Pancreas (tissue), 10 donors: ENCODE measurements at places on chromosomes 6 and 20. TPM values are rescaled to one million over a fixed set of nuclear protein-coding genes. Genes with fewer than 3 reads are reported as not detected.

DNA sequence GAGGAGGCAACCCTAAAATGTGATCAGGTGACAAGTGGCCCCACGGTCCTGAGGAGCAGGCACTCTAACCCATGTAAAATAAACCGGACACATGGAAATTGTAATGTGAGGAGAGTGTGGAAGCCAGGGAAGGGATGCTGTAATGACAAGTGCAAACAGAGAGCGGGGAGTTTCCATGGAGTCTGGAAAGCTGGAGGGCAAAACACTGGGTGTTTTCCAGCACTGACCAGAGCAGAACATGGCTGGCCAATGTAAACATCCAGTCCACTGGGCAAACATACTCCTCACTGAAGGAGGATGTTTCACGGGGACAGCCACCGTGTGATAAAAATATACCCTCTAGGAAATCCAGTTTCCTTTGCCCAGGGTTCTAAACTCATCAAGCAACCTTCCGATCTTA is 219.0 kb upstream of the JARID2 start:
- no peak for DNase-seq
- H3K4me3 ChIP-seq, result no peak overlapping the region
- H3K36me3 ChIP-seq, result no peaks in the 10 kb centered on the region
- H3K27ac ChIP-seq, result no peak overlapping the region

DNA sequence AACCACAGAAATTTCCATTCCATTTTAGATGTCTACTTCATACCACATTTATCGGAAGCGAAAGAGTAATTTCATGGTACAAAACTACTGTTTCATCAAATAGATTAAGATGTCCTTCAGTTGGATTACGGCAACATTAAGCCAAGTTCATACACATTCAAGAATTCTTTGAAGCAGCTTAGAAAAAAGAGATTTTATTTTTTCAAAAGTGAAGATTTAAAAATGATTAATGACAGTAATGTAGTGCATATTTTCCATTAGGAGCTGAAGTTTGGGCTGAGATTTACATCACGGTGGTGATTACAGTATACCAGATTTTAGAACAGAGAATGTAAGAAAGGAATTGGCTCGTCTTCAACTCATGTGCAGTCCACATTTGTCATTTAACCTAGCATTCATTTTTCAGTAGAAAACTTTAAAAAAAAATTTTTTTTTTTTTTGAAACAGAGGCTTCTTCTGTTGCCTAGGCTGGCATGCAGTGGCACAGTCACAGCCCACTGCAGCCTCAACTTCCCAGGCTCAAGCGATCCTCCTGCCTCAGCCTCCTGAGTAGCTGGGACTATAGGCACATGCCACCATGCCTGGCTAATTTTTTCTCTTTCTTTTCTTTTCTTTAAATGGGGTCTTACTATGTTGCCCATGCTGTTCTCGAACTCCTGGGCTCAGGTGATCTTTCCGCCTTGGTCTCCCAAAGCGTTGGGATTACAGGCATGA is 1.9 kb downstream of the SYNJ2 start:
- no peak overlapping the region for H3K27ac ChIP-seq
- no peak for DNase-seq
- H3K4me1 ChIP-seq, result peaks cover 19% of the 10 kb centered on the region
- H3K36me3 ChIP-seq, result no peaks in the 10 kb centered on the region
- H3K4me3 ChIP-seq, result peak overlapping the region; percentile 95

DNA sequence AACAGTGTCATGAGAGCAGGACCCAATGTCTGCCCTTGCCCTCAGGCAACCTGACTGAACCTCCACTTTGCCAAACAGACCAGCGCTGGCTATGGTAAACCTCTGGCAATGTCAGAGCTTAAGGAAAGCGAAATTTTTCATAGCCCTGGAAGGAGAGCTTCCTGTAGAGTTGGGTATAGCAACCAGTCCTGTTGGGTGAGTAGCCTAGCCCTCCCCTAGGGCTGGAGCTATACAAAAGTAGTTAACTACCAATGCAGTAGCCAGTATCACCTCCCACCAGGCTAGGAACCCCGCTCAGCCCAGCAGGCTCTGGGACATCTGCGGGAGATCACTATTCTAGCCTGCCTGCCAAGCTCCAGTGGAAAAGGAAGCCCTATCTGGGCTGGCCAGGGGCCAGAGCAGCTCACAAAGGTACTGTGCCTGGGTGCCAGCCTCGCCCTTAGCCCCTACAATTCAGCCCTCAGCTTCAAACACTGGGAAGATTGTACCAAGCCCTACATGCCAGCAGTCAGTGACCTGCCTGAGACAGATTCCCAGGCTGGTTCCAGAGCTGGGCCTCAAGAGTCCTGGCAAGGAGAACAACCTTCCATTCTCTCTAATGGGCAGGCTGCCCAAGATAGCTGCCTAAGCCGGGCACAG is 7.9 kb downstream of the WFDC3 start:
- no peak overlapping the region for H3K4me3 ChIP-seq
- DNase-seq, result peak; percentile 79
- H3K4me1 ChIP-seq, result peaks cover 8% of the 10 kb centered on the region
- H3K27ac ChIP-seq, result no peak overlapping the region
- H3K36me3 ChIP-seq, result no peaks in the 10 kb centered on the region
- no peaks in the 10 kb centered on the region for H3K27me3 ChIP-seq

GRCh38 chr20:53678990-53679596 is 85.5 kb upstream of the ZNF217 start:
- peaks cover 26% of the 10 kb centered on the region for H3K4me1 ChIP-seq
- no peaks in the 10 kb centered on the region for H3K27me3 ChIP-seq
- H3K36me3 ChIP-seq, result no peaks in the 10 kb centered on the region
- DNase-seq, result no peak
- no peak overlapping the region for H3K27ac ChIP-seq

DNA sequence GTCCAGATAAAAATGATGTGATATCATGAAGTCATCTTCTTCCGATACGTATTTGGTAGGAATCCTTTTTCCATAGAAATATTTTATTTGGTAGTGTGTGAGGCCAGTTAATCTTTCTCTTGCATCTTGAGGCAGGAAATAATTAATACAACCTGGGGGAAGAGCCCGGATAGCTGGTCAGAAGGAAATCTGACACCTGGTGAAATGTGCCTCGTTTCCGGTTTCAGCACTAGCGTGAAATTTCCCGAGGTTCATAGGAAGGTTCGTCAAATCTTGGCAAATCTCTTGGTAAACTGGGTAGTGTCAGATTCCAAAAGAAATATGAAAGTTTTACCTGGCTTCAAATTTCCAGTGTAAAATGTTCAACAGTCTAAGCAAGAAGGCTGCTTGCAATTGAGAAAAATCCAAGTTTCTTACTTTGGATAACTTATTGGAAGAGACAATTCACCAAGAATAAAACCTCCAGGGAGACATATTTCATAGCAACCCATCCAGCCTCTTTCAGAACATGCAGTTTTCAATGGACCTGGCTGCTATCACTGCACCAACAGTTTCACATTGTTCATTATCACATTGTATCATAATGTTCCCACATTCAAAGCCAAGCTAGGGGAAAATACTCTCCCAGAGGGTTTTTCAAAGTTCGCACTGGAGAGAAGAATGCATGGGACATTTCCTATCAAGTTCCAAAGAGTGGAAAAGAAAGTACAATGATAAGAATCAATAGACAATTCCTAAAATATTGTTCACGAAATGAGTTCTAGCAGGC is 454.5 kb upstream of the CITED2 start:
- H3K36me3 ChIP-seq, result no peaks in the 10 kb centered on the region
- no peak overlapping the region for H3K4me3 ChIP-seq
- no peak overlapping the region for H3K27ac ChIP-seq
- no peaks in the 10 kb centered on the region for H3K27me3 ChIP-seq
- DNase-seq, result no peak

DNA sequence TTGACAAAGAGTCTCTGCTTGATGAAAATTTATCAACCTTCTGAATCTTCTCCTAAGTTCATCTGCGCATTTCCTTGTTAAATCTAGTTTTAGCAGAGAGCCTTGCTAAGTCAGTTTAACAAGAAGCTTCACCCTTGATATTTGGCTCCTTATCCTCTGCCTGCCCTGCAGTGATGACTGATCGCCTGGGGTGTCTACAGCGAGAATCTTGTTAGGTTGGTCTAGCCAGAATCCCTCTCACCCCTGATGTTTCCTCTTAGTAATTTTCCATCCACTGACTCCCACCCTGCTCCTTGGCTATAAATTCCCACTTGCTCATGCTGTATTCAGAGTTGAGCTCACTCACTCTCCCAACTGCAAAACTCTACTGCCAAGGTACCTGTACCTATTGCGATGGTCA is 114.1 kb downstream of the TENT5A start:
- no peaks in the 10 kb centered on the region for H3K4me1 ChIP-seq
- H3K4me3 ChIP-seq, result no peak overlapping the region
- H3K36me3 ChIP-seq, result no peaks in the 10 kb centered on the region
- no peaks in the 10 kb centered on the region for H3K27me3 ChIP-seq

- no peak overlapping the region for H3K27ac ChIP-seq
- DNase-seq, result no peak
- no peaks in the 10 kb centered on the region for H3K36me3 ChIP-seq
Observed at GRCh38 chr6:111256646-111257045, 169.3 kb downstream of the SLC16A10 start.

DNA sequence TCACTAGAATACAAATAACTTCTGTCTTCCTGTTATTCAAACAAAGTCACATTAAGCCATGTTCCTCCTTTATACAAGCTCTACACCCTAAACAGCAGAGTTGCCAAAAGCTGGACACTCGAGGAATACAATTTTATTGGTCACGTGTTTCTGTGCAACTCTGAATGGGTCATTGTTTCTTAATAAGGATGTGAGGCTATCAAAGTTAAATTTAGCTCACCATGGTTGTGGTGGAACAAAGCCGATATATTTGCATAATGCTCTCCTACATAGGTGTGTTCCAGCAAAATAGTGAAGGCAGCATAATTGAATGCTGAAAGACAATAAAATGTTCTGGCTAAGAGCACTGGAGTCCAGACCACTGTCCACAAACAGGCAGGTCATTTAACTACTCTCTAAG is 36.9 kb upstream of the CD2AP start:
- H3K4me1 ChIP-seq, result no peaks in the 10 kb centered on the region
- H3K27me3 ChIP-seq, result no peaks in the 10 kb centered on the region
- no peak overlapping the region for H3K27ac ChIP-seq
- H3K36me3 ChIP-seq, result no peaks in the 10 kb centered on the region
- DNase-seq, result no peak

DNA sequence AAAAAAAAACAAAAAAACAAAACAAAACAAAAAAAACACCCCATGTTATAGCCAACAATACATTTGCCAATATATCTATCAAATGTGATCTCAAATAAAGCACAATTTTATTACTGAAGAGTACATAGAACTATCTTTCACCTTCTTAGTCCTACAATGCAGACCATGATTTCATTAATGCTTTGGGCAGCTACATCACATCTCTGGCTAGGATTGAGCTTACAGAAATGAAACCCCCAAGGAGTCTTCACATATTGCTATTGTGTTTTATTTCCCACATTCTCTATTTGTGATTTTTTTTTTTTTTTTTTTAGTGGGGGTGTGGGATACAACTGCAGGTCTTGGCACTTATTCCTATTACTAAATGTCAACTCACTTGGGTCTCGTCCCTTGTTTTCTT is 189.3 kb downstream of the BACH2 start:
- H3K36me3 ChIP-seq, result no peaks in the 10 kb centered on the region
- H3K27me3 ChIP-seq, result no peaks in the 10 kb centered on the region
- no peak for DNase-seq
- no peak overlapping the region for H3K27ac ChIP-seq
- H3K4me3 ChIP-seq, result no peak overlapping the region

DNA sequence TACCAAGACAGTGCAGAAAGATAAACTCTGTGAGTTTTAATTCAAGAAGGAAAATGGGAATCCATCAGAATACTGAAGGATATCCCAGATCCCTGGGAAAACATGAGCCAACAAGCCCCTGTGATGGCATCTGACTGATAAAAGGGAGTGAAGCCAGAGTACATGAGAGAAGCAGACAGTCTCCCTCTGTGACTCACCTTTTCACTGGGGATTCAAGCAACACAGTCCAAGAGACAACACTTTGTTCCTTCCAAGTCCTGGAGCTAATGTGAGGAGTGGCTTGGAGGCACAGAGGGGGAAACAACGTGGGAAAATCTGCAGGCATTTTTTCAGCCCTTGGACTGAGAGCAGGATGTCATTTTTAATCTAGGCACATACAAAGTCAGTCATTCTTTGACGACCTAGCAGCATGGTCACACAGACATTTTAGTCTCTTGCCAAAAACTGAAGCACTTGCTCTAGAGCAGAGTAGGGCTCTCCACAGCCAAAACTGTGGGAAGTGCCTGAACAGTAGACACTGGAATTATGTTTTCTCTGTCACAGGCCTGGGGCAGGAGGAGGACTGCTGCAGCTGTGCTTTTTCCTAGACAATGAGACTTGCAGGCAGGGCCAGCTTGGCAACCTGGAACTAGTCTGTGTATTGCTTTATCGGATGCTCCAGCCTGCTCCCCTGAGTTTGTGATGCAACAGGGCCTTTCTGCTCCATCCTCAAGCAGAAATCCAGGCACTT is 465.0 kb upstream of the GJE1 start:
- H3K27ac ChIP-seq, result no peak overlapping the region
- no peak for DNase-seq
- H3K27me3 ChIP-seq, result no peaks in the 10 kb centered on the region
- H3K4me1 ChIP-seq, result no peaks in the 10 kb centered on the region
- H3K36me3 ChIP-seq, result no peaks in the 10 kb centered on the region

- no peak overlapping the region for H3K27ac ChIP-seq
- no peak overlapping the region for H3K4me3 ChIP-seq
- no peaks in the 10 kb centered on the region for H3K27me3 ChIP-seq
- H3K4me1 ChIP-seq, result no peaks in the 10 kb centered on the region
Observed at GRCh38 chr20:43389839-43390626, 67.7 kb upstream of the SRSF6 start.

- H3K27me3 ChIP-seq, result no peaks in the 10 kb centered on the region
- H3K4me1 ChIP-seq, result no peaks in the 10 kb centered on the region
- no peaks in the 10 kb centered on the region for H3K36me3 ChIP-seq
- DNase-seq, result no peak
- H3K4me3 ChIP-seq, result no peak overlapping the region
Observed at GRCh38 chr6:3741477-3741871, 10.0 kb downstream of the PXDC1 start.

GRCh38 chr6:17450832-17451231 is 57.4 kb downstream of the CAP2 start:
- DNase-seq, result no peak
- no peaks in the 10 kb centered on the region for H3K36me3 ChIP-seq
- no peaks in the 10 kb centered on the region for H3K4me1 ChIP-seq

GRCh38 chr20:43959079-43959919 is 44.6 kb downstream of the TOX2 start:
- peaks cover 11% of the 10 kb centered on the region for H3K4me1 ChIP-seq
- DNase-seq, result no peak
- peak overlapping the region; percentile 12 for H3K27ac ChIP-seq
- no peaks in the 10 kb centered on the region for H3K27me3 ChIP-seq

Gene WDR27
- 11.8 TPM for total RNA-seq

Gene COL9A3
- total RNA-seq, result 9.6 TPM

Gene OR10C1
- not detected for total RNA-seq

Gene PRELID3B
- 18.7 TPM for total RNA-seq

Gene SLC22A2
- total RNA-seq, result not detected

Gene OR12D3
- total RNA-seq, result not detected

Gene ADGRB3
- 0.29 TPM for total RNA-seq

Gene CALHM6
- 0.44 TPM for total RNA-seq

Gene TAF4
- 7.5 TPM for total RNA-seq
